Amniotic epithelial cell (primary cell): ENCODE measurements at places on chromosomes 2 and 18.

GRCh38 chr18:6031442-6031841 lies 136.1 kb upstream of the TMEM200C start:
- DNase-seq: no peak

- DNase-seq: no peak
Observed at GRCh38 chr2:126534478-126534877, 121.5 kb upstream of the GYPC start.

GRCh38 chr18:805755-806110 lies 6.3 kb downstream of the YES1 start:
- no peak for DNase-seq

GRCh38 chr2:209788925-209789324 lies 17.3 kb downstream of the UNC80 start:
- no peak for DNase-seq
